ENCODE measurements at places on chromosomes 2 and 18.

DNA sequence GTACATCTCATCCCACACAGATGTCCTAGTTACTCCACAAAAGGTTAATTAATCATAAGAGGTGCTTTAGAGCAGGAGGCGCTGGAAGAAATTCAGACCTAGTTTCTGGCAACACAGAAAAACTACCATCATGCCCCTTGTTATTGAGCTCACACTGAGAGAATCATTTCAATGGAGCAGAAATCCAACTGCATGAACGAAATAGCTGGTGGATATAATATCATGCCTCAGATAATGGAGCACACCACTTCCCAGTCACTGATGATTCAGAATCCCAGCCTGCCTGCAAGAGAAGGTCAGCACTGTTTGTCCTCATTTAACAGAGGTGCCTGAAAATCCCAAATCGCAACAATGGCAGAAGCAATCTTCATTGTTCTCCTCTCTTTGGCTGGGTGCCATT, 125.8 kb upstream of the CREB1 start:
- DNase-seq: peak; percentile 61

GRCh38 chr2:241873803-241874110, 4.2 kb downstream of the RTP5 start:
- DNase-seq: no peak

DNA sequence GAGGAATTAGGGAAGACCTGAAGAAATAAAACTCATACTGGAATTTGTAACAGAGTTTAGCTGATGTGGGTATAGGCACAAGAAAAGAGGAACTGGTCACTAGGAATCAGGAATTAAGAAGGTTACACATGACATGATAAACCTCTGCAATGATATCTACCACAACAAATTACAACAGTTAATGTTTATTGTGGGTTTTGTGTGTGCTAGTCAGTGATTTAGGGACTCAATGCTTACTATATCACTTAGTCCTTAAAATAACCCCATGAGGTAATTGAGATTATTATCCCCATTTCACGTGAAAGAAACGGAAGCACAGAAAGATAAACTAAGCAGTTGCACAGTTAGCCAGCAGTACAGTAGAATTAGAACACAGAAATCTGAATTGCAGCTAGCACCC, 415.8 kb upstream of the ZEB2 start:
- no peak for DNase-seq

DNA sequence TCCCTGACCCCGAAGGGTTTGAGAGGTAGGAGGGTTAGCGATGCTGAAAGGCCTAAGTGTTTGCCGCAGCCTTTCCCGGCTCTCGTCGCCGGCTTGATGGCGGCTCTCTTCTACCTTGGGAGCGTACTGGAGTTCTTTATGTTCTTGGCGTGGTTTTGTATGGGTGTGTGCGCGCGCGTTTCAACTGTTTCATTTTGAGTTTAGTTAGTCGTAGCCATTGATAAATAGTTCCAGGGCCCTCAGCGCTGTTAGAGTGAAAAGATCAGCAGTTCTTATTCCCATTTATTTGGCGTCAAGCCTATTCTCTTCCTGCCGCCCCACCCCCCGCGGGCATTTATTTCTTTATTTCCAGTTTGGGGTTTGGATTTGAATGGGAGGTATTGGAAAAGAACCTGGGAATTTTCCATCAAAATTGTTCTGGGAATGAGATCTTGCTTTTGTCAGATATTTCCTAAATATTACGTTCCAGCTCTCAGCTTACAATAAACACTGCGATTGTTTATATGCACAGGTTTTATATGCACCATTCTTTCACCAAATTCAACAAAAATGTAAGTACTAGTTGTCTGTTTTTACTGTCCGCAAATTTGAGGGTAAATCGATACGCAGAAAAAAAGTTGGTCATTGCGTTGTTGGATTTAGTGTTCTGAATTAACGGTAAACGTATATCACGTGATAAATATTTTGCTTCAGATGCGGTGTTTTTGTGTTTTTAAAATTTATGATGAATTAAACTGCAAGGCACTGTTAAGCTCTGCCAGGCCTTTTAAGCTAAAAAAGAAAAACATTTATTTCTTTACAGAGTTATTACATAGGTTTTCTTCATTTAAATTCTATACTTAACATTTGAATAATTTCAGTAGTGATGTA, 954 bp downstream of the CCNT2 start:
- peak; percentile 44 for DNase-seq

DNA sequence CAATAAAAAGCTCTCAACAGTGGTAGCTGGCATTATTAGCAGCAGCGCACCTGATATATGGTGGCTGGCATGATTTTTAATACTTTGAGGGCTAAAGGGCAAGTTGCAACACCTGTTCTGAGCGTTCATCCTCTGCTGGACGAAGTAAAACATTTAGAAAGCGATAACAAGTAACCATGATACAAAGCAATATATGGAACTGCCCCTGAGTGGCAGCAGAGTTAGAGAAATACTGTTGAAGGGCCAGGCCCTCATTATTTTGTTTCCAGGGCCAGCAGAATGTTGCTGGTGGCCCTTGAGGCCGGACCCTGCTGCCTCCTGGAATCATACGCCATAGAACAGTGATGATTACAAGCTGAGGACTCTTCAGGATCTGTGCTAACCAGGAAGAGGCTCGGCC, 47.8 kb downstream of the ARHGEF4 start:
- DNase-seq: no peak

DNA sequence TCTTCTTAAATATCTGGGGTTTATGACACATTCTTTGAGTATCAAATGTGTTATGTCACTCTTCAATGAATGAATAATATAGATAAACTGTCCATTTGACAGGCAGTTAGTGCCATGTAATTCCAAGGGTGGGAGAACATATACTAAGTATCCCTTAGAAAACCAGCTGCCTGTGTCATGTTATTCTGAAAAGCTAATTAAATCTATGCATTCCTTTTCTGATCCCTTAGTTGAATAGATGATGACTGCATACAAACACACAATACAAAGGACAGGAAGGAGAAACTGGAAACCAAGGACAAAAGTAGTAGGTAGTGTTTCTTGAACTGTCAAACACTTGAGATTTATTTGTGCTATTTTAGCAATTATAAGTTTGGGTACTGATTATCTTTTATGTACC, 8.3 kb downstream of the ARHGAP28 start:
- DNase-seq: no peak

DNA sequence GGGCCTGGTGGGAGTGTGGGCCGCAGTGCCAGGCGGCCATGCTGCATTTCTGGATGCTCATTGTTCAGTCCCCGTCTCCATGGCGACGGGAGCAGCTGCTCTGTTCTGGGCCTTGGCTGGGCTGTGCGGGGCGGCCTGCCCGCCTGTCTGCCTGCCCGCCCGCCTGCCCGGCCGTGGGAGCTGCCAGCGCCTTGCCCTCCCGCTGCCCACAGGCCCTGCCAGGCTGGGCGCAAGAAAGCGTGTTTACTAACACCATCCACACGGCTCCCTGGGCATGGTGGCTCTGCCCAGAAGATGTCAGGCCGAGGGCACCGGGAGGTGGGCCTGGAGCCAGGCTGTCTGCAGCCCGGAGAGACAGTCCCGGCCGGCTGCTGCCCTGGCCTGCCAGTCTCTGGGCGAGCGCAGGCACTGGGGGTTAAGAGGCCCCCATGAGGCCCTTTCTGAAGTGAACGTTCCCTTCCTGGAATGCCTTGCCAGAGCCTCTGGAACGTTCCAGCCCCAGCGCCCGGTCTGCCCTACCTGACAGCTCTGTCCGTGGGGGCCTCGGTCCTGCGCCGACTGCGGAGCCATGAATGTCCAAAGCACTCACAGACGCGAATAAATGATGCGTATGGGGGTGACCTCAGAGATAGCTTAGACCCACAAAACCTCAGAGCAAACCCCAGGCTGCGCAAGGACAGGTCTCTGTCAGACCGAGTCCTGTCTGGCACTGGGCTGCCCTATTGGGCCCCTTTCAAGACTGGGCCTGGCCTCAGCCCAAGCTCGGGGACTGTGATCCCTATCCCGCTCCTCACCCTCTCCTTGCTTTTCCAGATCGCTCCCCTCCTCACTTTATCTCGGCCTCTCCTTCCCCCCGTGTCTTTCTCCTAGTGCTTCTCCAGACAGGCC, 44.3 kb downstream of the MYCN start:
- DNase-seq: no peak

DNA sequence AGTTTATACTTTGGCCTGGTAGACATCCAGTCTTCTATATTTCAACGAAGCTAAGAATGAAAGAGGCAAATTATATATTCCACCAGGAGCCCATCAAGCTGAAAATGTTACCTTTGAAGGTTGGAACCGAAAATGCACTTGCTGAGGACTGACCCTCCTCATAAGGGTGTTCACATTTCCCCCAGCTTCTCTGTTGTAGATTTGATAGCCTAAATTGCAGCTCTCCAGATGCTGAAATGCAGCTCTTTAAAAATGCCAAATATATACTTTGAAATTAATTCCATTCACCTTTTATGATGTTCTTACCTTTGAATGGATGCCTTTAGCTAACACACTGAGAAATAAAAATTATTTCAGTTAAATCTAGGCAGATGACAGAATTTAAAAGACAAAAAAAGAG, 1.8 kb upstream of the FIGN start:
- no peak for DNase-seq

- no peak for DNase-seq
These were observed 73.5 kb downstream of the WDPCP start for GRCh38 chr2:63514781-63515180.

- peak; percentile 56 for DNase-seq
These were observed 376.8 kb downstream of the TSN start for GRCh38 chr2:122132147-122132691.

- no peak for DNase-seq
These were observed 40.6 kb downstream of the FASTKD2 start for GRCh38 chr2:206805887-206806607.

DNA sequence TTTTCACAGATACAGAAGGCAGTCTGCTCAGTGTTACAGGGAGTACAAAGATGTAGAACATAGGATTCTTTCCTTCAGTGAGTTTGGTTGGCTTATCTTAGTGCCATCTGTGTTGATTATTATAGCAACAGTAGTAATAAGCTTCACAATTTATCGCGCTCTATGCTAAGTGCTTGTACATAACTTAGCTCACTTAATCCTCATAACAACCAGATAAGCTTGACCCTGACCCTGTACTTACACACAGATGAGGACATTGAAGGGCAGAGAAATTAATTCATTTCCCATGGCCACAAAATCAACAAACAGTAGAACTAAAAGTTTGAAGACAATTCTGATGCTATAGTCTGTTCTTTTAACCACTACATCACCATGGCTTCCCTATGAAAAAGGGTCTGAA, 121.8 kb downstream of the SPHKAP start:
- DNase-seq: no peak

- no peak for DNase-seq
These were observed 5.5 kb upstream of the NPAS2 start for GRCh38 chr2:100814453-100814852.

DNA sequence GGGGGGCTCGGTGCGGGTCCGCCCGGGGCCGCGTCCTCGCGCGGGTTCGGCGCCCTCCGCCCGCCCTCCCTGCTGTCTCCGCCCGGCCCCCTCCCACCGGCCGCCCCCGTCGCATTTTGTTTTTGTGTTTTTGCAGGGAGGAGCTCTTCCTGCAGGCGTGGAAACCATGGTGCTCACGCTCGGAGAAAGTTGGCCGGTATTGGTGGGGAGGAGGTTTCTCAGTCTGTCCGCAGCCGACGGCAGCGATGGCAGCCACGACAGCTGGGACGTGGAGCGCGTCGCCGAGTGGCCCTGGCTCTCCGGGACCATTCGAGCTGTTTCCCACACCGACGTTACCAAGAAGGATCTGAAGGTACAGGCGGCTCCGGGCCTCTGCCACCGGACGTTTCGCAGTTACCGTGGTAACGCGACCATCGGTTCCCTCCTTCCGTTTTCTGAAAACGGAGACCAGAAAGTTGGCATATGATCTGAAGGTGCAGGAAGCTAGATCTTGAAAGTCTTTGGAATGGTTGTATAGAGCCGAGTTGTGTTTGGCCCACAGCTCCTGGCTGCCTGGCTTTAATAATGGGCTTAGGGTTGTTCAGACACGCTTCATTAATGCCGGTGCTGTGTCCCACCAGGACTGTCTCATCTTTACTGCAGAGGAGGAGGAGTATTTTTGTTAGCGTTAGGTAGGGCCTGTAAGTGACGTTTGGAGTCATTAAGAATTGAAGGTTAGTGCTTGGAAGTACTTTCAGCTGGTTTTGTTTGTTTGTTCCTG, 891 bp downstream of the KDM3A start:
- peak; percentile 51 for DNase-seq

DNA sequence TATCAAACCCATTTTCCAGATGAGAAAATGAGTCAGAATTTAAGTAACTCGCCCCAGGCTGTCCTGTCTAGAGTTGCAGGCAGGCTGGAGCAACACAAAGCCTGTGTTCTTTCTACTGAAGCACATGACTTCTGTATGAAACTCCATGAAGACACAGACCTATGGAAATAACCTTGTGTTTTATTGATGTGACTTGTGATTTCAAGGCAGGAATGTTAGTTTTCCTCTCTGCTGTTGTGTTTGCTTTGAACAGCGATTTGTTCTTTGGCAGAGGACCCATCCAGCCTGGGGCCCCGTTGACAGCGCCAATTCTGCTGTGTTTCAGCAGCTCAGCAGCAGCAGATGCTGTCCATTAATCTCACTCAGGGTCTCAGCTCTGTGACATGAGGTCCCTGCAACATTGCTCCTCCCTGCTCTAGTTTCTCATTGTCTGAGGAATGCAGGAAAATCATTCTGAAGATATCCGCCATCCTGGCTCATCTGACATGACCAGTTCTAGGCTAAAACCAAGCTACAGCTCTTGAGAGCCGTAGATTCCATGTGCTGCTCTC, 344.3 kb upstream of the RAB12 start:
- no peak for DNase-seq

DNA sequence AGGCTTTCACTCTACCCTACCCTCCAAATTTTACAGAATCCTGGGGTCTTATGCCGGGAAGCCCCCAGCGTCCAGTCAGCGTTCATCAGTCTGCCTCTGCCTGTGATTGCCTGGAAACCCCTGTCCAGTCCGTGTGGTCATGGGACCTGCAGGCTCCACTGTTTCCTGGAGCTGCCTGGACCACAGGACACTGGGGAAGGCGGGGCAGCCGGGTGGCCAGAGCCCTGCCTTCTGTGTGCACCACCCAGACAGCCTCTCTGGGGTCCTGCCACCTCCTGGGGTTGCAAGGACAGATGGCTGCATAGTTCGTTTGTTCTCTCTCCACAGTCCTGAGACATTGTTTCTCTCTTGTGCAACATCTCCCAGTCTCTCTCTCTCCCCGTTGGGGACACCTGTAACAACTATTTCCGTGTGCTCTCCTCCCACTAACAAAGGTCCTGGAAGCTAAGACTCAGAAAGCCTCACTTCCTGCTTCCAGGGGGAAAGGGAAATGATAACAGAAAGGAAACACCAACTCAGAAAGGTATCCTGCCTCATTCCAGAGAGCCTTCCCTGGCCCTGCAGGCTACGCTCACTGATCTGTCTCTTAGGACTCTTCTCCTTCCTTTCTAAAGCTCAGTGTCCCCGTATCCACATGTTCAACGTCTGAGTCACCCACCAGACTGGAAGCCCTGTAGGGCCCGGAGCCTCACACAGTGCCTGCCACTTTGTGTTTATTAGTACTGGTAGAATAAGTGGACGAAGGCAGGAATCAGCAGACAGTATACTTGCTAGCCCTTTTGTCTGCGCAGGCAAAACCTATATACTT, 192.8 kb upstream of the RAB12 start:
- DNase-seq: peak; percentile 34

- DNase-seq: no peak
These were observed 754.4 kb downstream of the ADCYAP1 start for GRCh38 chr18:1658908-1659566.

- no peak for DNase-seq
These were observed 731.3 kb upstream of the SLC39A10 start for GRCh38 chr2:194925742-194926141.
